ENCODE measurements at places on chromosomes 5 and 9.

DNA sequence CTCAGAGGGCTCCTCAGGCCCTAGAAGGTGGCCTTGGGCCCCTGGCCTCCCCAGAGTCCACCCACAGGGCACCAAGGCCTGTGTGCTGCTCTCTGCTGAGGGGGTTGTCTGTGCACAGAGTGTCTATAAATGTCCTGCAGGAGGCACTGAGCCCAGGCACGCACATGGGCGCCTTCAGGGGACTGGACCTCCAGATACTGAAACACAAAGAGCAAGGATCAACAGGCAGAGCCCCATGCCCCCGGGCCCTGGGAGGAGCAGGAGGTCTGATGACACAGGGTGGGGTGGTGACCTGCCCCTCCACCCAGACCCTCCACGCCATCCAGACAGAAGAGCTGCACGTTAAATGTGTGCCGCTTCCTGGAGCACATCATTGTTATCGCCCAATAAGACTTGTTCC is 64.6 kb upstream of the SIMC1 start:
- DNase-seq = no peak

DNA sequence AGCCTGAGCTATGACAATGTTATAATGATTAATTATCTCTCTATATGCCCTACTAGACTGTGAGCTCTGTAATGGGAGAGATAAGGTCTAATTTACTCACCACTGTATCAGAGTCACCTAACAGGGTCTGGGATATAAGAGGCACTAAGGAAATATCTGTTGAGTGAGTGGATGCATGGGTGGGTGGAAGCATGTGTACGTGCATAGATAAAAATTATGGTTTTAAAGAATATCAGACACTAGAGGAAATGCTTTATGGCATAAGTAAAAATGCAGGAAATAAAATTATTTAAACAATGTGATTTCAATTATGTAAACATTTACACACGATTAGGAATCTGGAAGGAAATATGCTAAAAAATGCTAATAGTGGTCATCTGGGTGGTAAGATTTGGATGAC is 137.8 kb downstream of the SPOCK1 start:
- no peak for DNase-seq

DNA sequence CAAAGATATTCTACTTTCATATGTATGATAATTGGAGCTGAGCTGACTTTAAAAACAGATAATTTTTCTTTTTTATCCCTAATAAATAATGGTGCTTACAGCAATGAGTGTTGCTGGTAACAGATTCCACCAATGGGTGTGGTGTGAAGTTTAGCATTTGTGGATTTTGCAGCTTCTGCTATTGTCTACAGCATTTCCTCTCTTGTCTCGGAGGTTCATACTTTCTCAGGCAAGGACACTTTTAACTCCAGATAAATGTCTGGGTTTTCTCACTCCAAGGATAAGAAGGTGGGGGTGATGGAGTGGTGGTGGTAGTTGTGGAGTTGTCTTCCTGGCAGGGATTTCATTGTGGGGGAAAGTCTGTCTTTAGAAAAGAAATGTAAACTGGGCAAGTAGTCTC is 120.0 kb upstream of the CDKN2B start:
- DNase-seq = no peak

DNA sequence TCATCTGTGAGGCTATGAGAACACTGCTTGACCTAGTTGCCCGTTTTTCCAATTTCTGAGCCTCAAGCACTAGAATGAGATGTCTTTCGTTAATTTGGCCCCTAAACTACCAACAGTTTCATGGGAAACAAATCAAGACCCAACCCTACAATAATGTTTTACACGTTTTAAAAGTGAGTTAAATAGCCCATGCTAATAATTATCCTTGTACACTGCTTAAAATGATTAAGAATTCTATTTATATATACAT is 2.3 kb upstream of the NR3C1 start:
- DNase-seq = no peak

GRCh38 chr5:59003124-59003523 is 420.2 kb downstream of the RAB3C start:
- no peak for DNase-seq

DNA sequence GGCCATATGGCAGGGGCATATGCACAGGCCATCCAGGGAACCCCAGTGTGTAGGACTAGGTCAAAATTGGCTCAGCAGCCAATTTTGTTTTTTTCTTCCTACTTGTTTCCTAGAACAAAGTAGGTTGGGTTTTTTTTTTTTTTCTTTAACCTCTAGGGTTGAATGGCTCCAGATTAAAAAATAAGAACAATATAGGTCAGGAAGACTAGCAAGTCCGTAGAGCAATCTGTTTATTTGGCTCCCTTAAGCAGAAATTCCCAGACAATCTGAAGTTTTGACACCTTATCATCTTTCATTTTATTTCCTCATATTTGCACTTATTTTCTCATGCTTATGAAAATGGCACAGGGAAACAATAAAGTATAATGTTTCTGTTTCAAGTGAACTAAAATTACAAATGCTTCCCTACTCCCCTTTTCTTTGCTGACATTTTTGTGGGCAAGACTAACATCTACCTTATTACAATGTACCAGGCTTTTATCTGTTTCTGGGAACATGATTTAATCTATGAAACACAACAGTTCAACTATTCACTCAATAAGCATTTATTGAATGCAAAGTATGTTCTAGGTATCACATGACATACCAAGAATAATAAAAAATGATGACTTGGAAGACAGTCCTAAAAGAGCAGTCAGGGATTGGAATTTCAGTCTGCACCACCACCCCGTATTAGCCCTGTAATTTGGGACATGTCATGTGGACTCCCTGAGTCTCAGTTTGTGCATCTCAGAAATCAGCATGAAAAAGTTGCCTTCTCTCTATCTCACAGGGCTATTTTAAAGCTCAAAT is 30.5 kb downstream of the TLR4 start:
- no peak for DNase-seq

DNA sequence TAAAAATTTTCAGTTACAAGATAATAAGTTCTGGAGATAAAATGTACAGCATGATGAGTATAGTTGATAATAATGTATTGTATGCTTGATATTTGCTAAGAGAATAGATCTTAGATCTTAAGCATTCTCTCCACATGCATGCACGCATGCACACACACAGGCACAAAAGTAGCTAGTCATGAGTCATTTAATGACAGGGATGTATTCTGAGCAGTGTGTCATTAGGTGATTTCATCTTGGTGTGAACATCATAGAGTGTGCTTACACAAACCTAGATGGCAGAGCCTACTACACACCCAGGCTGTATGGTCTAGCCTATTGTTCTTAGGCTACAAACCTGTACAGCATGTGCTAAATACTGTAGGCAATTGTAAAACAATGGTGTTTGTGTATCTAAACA is 124.2 kb downstream of the PTTG1 start:
- DNase-seq = no peak

GRCh38 chr5:96579711-96580110 is 82.5 kb upstream of the CAST start:
- DNase-seq = no peak

DNA sequence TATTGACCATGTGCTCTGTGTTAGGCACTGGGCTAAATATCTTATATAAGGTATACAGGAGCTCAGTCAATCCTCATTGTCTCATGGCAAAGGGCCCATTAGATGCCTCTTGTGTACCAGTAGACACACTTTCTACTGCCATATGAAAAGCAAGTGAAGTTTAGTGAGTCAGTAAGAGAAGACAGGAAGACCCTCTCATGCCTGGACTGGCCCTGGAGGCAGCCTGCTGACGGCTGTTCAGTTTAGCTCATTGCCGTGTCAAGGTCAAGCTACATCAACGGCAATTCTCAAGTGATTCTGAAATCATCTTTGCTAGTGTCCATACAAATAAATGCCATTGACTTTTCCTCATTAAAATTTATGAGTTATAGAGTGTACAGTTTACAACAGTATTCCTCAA is 237.9 kb downstream of the IRX1 start:
- no peak for DNase-seq

DNA sequence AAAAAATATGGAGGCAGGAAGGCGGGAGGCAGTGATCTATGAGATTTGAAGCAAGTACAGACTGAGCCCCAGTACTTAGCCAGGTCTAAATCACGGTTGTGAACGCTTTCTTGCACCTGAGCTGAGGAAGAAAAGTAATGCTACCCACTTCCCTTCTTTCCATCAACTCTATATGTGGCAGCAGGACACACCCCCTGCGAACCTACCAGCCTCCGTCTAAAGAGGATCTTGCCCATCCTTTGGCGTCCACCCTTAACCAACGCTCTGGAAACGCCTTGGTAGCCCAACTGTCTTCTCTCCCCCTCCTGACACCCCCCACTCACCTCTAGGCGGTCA is 545 bp downstream of the HMGCS1 start:
- no peak for DNase-seq

DNA sequence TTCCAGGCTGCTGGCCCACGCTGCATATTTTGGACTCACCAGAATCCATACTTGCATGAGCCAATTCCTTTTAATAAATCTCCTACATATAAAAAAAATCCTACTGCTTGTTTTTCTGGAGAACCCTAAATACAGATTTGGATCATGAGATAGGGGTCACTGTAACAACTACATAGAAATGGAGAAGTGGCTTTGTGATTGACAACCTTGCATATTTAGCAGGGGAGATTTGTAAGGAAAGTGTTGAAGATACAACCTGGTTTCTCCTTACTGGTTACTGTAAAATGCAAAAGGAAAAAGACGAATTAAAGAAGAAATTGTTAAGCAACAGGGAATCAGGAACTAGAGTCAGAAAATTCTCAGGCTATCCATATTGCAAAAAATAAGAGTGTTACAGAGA is 74.8 kb downstream of the HABP4 start:
- no peak for DNase-seq

GRCh38 chr9:33130961-33131789 is 36.0 kb downstream of the B4GALT1 start:
- DNase-seq = no peak

DNA sequence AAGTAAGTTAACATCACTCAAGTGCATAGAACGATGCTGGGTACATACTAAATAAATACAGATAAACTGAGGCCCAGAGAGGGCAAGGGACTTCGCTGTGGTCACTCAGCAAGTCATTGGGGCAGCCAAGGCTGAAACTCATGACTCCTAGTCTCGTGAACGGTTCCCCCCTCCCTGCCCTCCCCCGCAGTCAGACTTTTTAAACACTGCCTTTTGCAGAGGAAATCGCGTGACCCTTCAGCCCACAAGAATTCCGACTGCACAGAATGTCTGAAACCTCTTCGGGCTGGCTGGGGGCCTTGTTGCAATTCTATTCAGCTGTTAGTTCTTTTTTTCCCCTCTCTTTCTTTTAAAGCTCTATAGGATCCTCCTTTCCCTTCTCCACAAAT is 28.1 kb downstream of the NEK6 start:
- DNase-seq = peak; percentile 62

GRCh38 chr5:172385010-172385563 is 69.2 kb downstream of the SH3PXD2B start:
- no peak for DNase-seq

GRCh38 chr9:38641985-38642864 is 21.8 kb upstream of the ANKRD18A start:
- no peak for DNase-seq

- no peak for DNase-seq
These were observed 53.9 kb upstream of the HMHB1 start for GRCh38 chr5:143758015-143758414.

DNA sequence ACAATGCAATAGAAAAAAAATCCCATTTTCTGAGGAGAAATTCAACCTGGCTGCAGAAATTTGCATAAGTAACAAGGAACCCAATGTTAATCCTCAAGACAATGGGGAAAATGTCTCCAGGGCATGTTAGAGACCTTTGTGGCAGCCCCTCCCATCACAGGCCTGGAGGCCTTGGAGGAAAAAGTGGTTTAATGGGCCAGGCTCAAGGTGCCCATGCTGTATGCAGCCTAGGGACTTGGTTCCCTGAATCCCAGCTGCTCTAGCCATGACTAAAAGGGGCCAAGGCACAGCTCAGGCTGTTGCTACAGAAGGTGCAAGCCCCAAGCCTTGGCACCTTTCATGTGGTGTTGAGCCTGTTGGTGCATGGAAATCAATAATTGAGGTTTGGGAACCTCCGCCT is 66.5 kb downstream of the ALDH1A1 start:
- DNase-seq = no peak

DNA sequence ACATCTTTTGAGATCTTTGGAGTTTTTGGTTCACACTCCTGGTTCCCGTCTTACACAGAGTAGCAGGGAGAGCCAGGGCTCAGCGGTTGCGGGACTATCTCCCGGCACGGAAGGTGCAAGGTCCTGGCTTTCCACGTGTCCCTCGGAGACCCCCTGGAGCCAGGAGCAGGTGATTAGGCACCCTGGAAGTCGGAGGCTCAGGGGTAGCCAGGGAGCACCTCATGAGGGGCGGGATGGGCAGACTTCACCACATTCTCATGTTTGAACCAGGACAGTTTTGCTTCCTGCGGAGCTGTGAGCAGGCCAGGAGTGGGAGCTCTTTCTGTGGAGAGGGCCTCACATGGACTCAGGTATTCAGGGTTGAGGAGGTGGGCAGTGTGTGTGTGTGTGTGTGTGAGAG is 273.7 kb upstream of the IRX1 start:
- no peak for DNase-seq

DNA sequence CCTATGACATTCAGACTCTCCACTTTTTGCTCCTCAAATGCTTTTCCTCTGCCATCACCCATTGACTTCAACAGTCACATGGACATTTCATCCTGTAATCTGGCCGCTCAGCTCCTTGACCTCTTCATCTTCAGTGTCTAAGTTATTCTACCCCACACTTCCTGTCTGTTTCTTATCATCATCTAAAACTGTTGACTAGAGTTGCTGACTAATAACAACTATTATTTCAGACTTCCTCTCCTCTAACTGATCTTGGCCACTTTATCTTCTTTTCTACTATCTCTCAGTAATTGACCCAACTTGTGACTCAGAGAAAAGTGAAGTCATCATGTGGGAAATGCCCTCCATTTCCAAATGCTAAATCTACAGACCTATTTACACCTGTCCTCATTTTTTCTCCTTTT is 254.7 kb upstream of the TRPC7 start:
- DNase-seq = no peak

GRCh38 chr5:176538989-176539384 is 1.8 kb upstream of the RNF44 start:
- DNase-seq = no peak

- DNase-seq = peak; percentile 35
These were observed 16.3 kb downstream of the NMRK1 start for GRCh38 chr9:75071530-75072122.

DNA sequence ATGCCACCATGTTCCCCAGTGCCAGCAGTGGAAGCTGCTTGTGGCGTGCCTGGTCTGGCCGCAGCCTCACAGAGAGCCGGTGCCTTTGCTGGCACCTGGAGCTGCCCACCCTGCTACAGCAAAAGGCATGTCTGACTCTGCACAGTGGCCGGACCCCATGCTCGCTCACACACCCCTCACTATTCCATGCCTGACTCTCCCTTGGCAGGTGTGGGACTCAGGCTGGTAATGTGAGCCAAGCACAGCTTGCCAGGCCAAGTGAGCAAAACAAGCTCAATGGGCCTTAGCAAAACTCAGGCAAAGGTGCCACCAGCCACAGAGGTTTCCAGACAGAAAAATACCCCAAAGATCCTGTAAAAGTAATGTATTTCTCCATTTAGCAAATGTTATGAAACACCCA is 15.5 kb downstream of the GNA14 start:
- DNase-seq = no peak

- no peak for DNase-seq
These were observed 731.8 kb downstream of the SEMA5A start for GRCh38 chr5:8814105-8814504.

All from stimulated activated naive CD4-positive, alpha-beta T cell treated with Interleukin-2 at 50 U/mL for 16 hours (primary cell).